Right hindlimb (tissue), 1 donor: ENCODE measurements at places on chromosomes 4 and X.
A peak's percentile ranks its signal among the peaks of the same experiment; 100 is the strongest.

GRCh38 chr4:40323866-40324265 lies 11.3 kb upstream of the CHRNA9 start:
- no peak for DNase-seq

DNA sequence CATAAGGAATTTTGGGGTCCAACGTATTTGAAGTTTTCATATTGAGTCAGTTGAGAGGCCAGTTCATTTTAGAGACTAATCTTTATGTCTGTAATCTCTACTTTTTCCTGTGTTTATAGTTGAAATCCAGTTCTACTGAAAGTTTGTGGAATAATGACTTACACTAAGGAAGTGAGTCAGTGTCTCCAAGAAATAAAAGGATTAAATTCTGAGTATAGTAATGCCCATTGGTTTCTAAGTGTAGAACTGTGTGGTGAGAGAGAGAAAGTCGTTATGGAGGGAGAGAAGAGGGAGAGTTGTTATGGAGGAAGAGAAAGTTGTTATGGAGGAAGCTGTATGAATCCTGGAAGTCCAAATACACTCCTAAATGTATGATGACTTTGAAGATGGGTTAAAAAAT lies 264.6 kb upstream of the HAND2 start:
- no peak for DNase-seq

GRCh38 chr4:124337874-124338273 lies 374.7 kb downstream of the ANKRD50 start:
- DNase-seq = peak; percentile 53

DNA sequence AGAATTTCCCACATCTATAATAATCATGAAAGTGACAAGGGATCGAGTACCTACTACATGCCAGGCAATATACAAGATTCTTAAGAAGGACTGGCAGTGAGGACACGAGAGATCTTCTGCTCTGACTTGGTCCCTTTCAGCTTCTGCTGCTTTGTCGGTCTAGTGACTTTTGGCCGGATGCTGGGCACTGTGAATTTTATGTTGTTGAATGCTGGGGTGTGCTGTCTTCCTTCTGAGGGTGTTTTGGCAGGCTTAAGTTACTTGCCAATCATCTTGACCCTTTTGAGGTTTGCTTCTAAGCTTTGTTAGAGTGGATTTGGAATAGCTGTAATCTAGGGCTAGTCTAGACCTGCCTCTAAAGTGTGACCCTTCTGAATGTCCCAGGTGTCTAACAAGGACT lies 23.5 kb downstream of the NAT8L start:
- no peak for DNase-seq

DNA sequence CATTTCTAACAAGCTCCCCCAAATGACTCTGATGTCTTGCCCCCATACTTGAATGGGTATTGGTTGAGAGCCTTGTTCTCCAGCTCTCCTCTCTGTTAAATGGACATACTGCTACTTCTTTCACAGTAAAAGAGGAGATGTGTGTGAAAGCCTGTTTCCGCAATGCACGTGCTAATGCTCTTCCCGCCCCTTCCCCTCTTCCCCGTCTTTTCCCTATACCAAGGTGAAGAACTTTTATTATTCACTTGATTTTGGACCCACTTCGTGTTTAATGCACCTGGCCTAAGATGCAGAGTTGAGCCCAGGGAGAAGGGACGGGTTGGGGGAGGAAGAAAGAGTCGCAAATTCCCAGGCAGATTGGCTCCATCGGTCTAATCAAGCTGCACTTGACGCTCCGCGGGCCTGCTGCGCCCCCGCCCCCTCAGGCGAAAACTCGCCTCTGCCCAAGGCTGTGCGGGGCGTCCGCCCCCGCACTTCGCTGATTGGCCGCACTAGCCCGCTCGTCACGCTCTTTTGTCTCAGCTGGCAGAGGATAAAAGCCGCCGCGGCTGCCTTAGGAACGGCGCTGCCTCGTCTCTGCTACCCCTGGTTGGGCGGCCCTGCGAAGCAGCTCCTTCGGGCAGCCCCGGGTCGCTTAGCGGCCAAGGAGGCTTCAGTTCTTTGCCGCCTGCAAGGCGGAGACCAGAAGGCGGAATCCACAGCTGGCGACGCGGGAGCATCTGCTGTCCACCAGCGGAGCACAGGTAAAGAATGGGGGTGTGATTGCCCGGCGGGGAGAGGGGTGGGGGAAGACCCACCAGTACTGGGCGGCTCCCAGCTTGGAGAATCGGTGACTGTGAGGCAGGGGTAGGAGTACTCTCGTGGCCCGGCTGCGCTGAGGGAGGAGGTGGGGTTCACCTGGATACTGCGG lies at the start of gene ZCCHC12:
ZCCHC12 (plus strand) TSS at position 562 of the 910 bp plus-strand sequence. CDS start 1,421 bp downstream, outside the sequence.
- peak; percentile 69 for DNase-seq

- DNase-seq = no peak
Measured at GRCh38 chr4:110106931-110107296, 91.5 kb downstream of the ELOVL6 start.

DNA sequence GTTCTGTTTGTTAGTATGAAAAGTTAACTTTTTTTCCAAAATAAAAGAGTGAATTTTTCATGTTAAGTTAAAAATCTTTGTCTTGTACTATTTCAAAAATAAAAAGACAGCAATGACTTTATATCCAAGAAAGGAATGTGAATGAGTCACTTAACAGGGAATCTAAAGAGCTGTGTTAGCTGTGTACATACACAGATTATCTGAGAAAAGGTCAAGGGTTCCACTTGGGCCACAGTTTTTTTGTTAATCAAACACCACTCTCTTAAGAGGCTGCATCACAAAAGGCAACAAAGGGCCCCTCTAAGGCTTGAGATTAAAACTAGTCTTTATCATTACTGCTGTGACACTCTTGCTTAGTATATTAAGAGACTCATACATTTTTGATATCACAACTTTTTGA lies 82.1 kb downstream of the FIP1L1 start:
- DNase-seq = no peak

DNA sequence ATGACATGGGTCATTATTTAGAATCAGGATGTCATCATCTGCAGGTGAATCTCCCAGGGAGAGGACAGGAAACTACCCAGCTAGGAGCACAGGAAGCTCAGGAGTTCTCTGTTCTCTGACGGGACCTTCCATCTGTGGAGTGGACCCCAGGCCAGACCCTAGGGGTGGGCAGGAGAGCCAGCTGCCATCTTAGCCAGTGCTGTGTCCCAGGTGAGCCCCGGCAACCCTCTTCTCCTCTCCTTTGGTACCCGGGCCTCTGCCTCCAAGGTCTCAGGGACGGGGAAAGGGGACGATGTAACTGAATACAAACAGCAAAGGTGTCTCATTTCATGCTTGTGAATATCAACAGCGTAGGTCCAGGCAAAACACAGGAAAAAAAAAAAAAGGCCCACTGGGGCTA lies 48.5 kb downstream of the C4orf50 start:
- no peak for DNase-seq

GRCh38 chr4:188082796-188083195 lies 26.6 kb downstream of the TRIML2 start:
- no peak for DNase-seq

GRCh38 chrX:55142919-55143310 lies 54.1 kb downstream of the PAGE2 start:
- DNase-seq = no peak

GRCh38 chrX:152819266-152819665 lies 11.3 kb downstream of the CETN2 start:
- no peak for DNase-seq

DNA sequence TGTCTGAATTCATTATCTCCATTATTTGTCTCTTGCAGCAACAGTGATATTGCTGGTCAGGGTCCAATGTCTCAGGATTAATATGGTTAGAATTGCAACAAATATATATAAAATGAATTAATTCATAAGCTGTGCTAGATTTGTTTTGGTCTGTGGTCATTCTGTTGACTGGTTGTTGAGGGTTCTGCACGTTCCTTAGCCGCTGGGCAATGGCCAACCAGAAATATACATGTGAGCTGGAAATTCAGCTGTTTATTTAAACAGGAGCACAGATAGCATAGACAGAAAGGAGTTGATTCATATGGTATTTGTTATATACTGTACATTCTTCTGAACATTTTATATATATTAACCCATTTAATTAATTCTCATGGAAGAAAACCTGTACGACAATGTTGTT lies 100.8 kb downstream of the RPA4 start:
- DNase-seq = no peak

DNA sequence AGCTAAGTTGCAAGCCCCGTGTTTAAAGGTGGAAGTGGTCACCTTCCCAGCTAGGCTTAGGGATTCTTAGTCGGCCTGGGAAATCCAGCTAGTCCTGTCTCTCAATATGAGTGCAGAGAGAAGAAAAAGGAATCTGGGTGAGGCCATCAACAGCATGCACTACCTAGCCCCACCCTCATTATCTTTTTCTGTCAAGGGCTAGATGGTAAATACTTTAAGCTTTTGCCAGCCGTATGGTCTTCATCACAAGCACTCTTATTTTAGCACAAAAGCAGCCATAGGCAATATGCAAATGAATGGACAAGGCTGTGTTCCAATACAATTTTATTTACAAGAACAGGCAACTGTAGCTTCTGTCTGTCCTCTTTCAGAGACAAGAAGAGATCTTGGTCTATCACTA lies 282.9 kb downstream of the ZNF674 start:
- no peak for DNase-seq

DNA sequence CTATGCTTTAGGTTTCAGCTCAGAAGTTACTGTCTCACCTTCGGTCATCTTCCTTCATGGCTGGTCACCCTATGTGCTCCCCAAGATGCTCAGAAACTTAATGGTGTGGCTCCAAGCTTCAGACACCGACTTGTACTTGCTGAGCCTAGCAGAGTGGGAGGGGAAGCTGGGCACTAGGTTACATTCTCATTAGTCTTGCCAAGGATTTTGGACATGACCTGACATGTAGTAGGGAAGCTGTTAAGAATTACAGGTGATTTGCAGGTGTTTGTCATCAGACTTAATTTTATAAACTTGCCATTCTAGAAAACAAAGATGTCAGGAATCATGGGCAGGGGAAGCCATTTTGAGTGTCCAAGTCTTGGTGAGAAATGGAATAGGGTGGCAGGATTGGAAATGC lies 72.4 kb downstream of the CCNG2 start:
- DNase-seq = no peak

DNA sequence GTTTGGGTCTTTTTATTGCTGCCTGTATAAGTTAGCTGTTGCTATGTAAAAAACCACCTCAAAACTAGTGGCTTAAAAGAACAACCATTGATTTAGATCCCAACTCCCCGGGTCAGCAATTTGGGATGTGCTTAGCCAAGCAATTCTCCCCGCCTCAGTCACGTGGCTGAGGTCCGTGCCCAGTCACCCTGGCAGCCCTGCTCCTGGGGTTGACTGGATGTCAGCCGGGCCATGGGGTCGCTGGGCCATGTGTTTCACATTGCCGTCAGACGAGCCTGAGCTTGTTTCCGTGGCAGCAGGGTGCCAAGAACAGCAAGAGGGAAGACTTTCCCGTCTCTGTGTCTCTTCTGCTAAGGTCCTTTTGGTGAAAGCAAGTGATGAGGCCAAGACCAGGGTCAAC lies 345.7 kb upstream of the FAT1 start:
- DNase-seq = peak; percentile 56

DNA sequence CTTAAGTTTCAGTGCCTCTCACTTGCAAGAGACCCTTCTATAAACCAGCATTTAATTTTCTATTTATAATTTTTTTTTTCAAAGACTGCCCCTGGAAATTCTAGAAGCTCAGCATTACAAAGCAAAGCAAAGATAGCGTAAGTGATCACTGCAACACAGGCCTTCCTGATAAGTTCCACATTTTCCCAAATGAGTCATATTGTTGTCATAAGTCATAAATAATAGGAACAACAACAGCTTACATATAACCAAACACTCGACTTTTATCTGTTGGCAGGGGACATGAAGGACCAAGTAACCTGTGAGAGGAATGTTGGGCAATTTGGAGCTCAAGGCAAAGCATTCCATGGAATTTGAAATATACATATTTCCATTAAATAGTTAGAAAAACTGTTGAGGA lies 815.5 kb downstream of the DMD start:
- DNase-seq = no peak

DNA sequence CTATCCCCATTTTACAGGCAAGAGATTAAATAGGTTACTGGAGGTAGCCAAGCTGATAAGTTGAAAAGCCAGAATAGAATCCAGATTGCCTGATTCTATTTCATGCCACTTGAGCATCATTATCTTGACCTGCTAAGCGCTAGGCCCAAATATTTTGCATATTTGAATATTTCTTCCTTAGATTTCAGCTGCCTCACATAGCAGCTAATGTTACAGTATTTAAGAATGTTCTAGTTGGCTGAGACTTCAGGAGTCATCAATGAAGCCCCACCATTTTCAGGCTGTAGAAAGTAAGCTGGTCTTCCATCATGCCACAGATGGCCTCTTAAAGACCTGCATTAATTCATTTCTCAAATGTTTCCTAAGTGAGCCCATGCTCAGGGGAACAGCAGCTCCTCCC lies 121.4 kb downstream of the SHROOM3 start:
- no peak for DNase-seq

- DNase-seq = no peak
Measured at GRCh38 chrX:120446498-120446897, 22.6 kb downstream of the LAMP2 start.

DNA sequence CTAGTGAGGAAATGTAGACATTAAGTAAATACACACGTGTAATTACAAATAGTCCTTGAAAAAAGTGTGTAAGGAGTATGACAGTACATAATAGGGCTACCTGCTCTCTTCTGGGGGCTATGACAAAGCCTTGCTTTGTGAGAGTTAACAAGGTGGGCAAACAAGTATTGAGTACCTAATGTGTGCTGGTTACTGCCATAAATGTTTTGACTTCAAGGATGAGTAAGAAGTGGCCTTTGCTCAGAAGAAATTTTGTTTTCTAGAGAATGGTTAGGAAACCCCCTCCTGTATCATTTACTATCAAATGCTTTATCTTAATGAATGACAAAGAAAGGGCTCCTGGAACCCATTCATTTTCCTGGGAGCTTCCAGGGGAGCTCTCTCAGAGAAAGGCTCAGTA lies 167.0 kb upstream of the CASK start:
- DNase-seq = no peak

DNA sequence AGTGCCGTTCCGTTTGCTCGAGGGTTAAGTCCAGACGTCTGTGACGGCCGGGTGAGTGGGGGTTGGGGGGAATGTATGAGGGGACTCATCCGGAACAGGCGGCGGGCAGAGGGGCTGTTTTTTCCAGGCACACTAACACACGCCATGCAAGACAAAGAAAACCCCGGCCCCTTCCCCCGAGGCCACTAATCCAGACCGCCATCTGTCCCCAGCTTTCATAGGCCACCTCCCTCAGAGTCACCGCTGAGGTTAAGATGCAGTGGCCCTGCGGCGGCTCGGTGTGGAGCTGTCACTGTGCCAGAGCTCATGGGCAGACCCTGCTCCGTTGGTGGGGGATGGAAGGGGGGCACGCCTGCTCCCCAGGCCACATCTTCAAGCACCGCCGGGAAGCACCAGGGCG lies 34.1 kb downstream of the SORCS2 start:
- DNase-seq = no peak

- DNase-seq = no peak
Measured at GRCh38 chr4:181161669-181162068, 1081.5 kb upstream of the TENM3 start.

DNA sequence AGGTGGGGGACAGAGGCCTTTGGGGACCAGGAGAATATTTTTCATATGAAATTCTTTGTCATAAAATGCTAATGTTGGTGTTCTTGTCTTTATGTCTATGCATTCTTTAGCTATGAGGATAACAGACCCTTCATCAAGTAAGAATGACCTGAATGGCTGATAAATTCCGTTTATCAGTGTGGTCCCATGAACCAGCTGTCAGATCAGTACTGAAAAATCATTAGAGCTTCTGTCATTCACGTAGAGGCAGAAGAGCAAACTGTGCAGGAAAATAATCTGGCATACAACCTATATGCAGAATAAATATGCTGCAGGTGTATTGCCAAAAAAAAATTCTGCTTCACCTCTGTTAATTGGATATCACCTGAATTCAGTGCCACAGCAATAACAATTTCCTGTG lies 828.6 kb downstream of the ADGRL3 start:
- no peak for DNase-seq

- no peak for DNase-seq
Measured at GRCh38 chrX:153945956-153946943, 1.8 kb upstream of the RENBP start.
